Right cardiac atrium (tissue), 5 donors: ENCODE measurements at places on chromosomes 11 and 22. TPM values are rescaled to one million over a fixed set of nuclear protein-coding genes. Genes with fewer than 3 reads are reported as not detected.

- no peak for DNase-seq
Measured at GRCh38 chr11:61975638-61976419, 8.4 kb upstream of the FTH1 start.

GRCh38 chr11:11931461-11932055, 76.9 kb downstream of the DKK3 start:
- DNase-seq: no peak

DNA sequence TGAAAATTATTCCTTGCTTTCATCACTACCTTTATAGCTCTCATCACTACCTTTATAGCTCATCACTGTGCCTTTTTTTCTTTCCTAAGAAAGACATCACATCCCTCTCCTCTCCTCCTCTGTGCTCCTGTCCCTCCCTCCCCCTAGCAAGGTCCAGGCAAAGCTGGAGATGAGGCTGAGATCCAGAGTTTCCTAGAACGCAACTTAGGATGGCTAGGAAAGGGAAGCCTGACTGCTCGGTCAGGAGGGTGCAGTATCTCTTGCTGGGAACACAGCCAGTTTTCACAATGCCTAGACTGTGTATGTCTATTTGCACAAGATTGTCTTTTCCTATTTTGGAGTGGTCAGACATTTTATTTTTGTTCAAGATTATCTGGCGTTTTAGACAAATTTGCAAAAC, 24.7 kb downstream of the TUB start:
- no peak for DNase-seq

Gene RRP8
- 21.7 TPM for total RNA-seq

Gene PTPRCAP
- 1.2 TPM for total RNA-seq

DNA sequence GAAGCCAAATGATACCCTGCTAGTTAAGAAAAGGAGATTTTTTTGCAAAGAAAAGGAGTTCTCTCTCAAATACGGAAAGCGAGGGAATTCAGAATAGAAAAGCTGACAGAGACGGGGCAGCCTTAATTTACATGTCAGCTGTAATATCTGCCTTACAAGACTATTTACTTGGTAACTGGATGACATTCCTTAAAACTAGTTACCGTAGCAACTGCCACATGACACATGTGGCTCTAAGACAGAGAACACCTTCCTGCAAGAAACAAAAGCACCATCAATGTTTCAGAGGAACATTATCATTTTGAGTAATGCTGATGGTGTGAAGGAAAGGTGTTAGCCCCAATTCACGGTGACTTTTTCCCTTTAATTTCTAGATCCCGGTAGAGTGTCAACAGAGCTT, 222.1 kb downstream of the LRRC4C start:
- no peak for DNase-seq

DNA sequence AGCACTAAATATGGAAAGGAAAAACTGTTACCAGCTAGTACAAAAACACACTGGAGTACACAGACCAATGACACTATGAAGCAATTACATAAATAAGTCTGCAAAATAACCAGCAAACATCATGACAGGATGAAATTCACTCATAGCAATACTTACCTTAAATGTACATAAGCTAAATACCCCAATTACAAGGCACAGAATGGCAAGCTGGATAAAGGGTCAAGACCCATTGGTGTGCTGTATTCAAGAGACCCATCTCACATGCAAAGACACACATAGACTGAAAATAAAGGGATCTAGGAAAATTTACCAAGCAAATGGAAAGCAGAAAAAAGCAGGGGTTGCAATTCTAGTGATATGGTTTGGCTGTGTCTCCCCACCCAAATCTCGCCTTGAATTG, 44.0 kb upstream of the CALCA start:
- DNase-seq: no peak

- DNase-seq: peak; percentile 95
Measured at GRCh38 chr22:50308597-50308935, 1.1 kb upstream of the PLXNB2 start.

DNA sequence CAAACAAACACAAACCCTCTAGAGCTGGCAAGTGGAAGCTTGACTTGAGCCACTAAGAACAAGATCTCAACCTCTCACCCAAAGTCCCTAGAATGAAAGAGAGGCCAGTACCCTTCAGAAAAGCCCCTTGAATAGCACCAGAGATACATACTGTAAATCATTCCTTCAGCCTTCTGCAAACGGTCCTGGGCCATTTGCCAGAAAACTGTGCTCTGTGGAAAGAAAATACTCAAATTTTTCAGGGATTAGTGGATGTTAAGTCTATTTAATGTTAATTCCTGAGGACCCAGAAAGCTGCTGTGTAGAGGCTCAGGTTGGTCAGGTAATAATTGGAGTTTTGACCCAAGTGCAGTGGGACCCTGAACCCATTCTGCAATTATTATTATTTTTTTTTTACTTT, 16.9 kb downstream of the SERPINH1 start:
- DNase-seq: no peak

Gene TMEM135
- total RNA-seq: 19.3 TPM

Gene SPECC1L
- 67.9 TPM for total RNA-seq

- DNase-seq: no peak
Measured at GRCh38 chr22:43211941-43212433, 25.1 kb upstream of the TTLL12 start.

Gene LMO1
- not detected for total RNA-seq

Gene ST14
- total RNA-seq: 1.2 TPM

Gene CASP1
- total RNA-seq: 16.0 TPM

GRCh38 chr11:1740786-1741530, 9.4 kb downstream of the IFITM10 start:
- no peak for DNase-seq

Gene MUC5AC
- total RNA-seq: not detected

DNA sequence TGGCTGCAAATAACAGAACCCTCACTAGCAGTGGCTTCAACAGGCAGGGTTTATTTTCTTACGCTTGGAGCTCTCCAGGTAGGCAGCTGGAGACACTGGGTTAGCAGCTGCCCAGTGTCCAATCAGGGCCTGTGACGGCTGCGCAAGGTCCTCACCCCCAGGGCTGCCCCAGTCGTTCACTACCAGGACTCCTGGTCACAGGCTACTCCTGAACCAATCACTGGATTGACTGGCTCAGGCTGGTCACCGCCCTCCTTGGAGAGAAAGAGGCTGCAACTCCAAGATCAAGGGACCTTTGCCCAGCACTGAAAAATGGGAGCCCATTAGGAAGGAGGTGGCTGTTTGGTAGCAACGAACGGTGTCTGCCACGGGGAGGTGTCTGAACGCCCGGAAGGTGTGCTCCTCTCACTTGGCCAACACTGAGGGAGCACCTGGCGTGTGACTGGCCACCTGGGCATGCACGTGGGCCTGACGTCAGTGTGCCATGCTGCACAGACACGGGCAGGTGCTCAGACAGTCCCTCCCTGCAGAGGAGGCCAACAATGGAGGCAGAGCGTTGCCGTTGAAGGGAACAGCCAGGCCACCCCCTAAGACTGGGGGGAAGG, 5.1 kb downstream of the ARSA start:
- DNase-seq: no peak

- DNase-seq: no peak
Measured at GRCh38 chr11:101202614-101203013, 73.0 kb upstream of the PGR start.

DNA sequence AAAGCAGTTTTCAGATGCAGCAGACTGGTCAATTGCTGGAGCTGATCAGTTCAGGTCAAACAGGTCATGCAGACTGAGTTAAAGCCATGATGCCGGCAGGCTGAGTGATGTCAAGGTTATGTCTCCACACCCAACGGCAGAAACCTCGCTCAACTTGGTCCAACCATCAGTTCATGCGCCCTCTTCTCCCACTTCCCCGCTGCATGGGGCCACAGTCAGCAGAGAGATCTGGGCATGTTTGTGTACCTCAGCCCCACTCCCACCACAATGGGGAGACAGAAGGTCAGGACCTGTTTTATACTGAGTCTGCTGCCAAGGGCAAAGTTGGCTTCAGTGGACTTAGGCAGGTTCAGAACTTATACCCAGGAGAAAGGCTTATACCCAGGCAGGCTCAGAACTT, 118.7 kb downstream of the TRIM29 start:
- no peak for DNase-seq

Gene ANKK1
- total RNA-seq: not detected

GRCh38 chr11:19580646-19581045, 132.0 kb upstream of the NAV2 start:
- DNase-seq: no peak

Gene SPINDOC
- total RNA-seq: 18.8 TPM

- DNase-seq: peak; percentile 73
Measured at GRCh38 chr22:38016182-38017151, 32.1 kb upstream of the SOX10 start.

Gene OR51I1
- not detected for total RNA-seq

Gene CD3D
- total RNA-seq: 0.29 TPM

Gene OR56A1
- total RNA-seq: not detected

Gene ZNF70
- 6.3 TPM for total RNA-seq

DNA sequence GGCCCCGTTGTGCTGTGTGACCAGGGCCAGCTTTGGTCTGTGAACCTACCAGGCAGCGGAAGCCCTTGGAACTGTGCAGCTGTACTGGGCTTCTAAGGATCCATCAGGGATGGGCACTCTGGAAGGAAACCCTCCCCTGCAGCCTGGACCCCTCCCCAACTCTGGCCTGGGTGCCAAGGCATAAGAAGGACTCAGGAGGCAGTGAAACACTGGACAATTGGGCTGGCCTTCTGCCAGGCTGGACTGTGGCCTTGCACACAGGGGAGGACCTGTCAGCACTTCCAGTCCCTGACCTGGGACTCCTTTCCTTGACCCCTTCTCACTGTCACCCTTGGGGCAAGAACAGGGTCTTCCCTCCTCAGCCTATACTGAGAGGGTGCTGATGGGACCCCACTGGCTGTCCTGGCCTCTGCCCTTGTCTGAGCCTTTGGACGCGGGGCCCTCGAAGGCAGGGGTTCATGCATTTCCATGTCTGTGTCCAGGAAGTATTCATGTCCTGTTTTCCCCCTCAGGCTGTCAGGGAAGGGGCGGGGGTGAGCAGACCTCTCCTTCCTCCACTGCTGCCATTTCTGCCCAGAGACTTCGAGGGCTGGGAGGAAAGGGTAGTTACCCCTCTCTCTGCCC, 39.6 kb downstream of the PDE2A start:
- peak; percentile 84 for DNase-seq

DNA sequence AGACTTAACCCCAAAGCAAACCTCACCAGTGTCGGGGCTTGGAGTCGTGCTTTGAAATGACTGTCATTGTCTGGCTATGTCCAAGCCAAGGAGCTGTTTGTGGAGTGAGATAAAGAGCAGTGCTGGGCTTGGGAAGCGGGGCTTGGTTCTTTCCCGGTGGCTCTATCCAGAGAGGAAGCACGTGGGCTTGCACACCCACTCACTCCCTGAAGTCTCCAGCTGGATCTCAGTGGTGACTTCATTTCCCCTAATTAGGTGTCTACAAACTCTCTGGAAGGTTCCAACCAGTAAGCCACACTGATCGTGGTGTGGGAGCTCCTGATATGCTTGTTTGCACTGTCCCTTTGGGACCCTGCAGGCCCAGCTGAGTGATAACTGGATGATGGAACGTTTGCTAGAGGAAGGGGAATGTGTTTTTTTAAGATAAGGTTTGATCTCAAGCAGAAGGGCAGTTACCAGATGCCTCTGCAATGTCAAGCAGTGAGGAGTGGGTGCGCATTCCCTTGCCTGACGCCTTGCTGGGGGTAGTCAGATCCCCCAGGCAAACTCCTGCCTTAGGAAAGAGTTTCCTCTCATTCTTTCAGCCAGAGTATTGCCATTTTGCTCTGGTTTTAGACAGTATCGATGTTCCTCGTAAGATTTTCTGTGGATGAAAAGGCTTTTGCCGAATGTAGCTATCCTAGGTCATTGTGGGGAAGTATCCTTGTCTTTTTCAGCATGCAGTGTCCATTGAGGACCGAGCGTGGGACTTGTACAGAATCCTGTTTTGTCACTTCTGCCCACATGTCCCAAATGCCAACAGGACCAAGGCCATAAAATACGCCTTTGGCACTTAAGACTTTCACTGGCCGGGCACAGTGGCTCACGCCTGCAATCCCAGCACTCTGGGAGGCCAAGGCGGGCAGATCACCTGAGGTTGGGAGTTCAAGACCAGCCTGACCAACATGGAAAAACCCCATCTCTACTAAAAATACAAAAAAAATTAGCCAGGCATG, 90.9 kb downstream of the MICAL2 start:
- peak; percentile 83 for DNase-seq

Gene CEP126
- 5.8 TPM for total RNA-seq

Gene CSRP3
- 2,037 TPM for total RNA-seq

Gene SLC22A9
- total RNA-seq: not detected

GRCh38 chr22:32796865-32797573, 4.5 kb upstream of the TIMP3 start:
- peak; percentile 90 for DNase-seq
